ENCODE measurements at places on chromosomes 5 and 9.

GRCh38 chr5:161411156-161411555, 135.4 kb downstream of the GABRB2 start:
- DNase-seq: no peak

GRCh38 chr5:126808521-126808988, 31.6 kb downstream of the LMNB1 start:
- no peak for DNase-seq

DNA sequence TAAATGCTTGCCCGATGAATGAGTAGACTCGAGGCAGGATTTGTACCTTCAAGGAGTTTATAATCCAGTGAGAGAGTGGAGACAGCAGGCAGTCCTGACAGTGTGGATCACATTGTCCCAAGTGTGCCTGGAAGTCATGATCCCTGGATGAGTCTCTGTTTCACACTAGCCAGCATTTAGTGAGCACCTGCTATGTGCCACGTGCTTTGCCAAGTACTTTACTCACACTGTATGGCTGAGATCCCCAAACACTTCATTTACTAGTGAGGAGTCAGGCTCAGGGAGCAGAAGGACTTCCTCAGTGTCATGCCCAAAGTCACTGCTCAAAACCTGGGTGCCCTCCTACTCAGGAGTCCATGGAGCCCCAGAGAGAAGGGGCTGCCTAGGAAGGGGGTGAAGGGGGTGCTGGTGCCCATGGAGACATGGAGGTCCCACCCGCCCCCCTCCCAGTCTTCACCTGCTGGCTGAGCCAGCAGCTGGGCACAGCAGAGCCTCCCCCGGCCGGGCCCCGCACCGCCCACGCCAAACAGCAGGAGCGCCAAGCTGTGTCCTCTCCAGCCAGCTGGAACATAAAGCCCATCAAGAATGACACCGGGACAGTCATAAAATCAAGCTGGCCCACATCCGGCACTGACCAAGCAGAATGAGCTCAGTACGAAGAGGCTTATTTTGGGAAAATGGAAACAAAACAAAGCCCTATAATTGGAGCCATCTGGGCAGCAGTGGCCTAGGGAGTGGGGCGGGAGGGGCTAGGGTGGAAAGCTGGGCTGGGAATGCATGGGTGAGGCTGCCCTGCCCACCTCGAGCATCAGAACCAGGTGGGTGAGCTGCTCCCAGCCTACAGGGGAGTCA, 10.6 kb downstream of the LAMC3 start:
- DNase-seq: no peak

- DNase-seq: no peak
Measured at GRCh38 chr5:139038613-139039305, 159.4 kb downstream of the SIL1 start.

DNA sequence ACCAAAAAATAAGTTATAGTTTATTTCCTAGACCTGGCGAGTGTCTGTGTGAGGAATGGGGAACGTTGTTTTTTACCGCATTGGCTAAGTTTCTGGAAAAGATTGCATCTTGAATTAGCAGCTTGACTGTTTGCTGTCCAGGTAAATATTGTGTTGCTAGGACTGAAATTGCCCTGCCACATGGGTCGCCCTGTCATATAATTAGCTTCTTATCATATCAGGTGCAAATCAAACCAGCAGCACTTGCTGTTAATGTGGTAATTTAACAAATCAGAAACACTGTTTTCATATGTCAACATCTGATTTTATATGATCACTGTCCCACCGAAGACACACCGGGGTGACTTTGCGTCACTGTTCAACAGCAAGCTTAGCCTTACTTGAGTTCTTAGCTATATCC, 63.7 kb upstream of the ZNF622 start:
- no peak for DNase-seq

GRCh38 chr9:93668261-93668871, 92.0 kb downstream of the PHF2 start:
- DNase-seq: no peak

DNA sequence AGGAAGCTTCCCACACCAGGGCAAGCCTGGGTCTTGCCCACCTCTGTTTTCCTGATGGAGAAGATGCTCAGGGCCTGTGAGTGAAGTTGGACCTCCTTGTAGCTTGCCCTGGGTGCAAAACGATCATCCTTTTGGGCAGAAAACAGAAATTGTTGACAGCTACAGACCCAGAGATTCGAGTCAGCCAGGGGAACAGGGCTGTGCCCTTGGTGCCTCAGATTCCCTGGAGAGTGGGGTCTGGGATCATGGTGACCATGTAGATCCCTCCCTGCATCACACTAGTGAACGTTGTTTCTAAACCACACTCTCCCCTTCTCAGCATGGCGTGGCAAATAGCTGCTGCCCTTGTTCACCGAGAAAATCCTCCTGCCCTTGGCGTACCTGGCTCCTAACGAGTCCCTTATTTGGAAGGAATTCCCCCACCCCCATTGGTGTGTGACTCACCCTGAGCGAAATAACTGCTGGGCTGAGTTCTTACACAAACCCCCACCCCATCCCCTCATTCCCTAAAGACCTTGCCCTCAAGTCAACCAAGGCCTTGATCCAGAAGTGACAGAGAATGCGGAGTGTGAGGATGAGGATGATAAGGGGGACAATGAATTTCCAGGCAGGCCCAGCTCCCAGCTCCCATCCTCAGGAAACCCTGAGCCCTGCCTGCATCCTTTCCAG, 1.1 kb upstream of the DCANP1 start:
- DNase-seq: no peak

DNA sequence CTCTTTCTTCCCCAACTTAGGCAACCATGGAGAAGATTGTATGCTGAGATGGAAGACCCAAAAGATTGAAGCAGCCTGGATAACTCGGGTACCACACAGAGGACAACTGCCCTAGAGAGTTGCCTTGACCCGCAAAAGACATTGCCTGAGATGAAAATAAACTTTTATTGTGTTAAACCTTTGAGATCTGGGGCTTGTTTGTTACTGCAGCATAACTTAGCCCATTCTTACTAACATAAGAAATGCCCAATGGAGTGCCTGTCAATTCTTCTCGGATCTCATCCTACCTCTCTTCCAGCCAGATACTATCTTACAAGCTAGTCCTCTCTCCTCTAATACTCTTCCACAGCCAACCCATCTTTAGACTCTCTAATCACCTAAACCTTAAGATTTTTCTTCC, 76.8 kb downstream of the GCNT4 start:
- no peak for DNase-seq

GRCh38 chr5:55141945-55142690, 17.9 kb upstream of the GPX8 start:
- no peak for DNase-seq

DNA sequence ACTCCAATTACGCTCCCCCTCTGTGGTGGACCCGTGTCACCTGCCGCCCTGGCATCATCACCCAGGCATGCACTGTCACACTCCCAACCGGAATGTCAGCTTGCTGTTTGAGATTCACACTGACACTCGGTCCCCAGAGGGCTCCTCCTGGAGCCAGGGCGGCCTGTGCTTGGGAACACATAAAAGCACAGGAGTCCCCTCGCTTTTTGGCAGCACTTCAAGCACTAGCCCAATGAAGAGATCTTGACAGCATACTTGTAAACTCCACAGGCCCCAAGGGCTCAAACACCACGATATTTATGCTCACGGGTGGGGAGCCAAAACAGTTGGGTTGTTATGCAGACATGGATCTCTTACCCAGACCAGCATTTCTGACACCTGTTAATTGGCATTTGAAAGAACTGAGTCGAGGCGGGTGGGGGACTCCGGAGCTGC, 90.8 kb upstream of the EGFLAM start:
- no peak for DNase-seq

GRCh38 chr5:34655354-34655991, 655 bp upstream of the RAI14 start:
- peak; percentile 24 for DNase-seq

DNA sequence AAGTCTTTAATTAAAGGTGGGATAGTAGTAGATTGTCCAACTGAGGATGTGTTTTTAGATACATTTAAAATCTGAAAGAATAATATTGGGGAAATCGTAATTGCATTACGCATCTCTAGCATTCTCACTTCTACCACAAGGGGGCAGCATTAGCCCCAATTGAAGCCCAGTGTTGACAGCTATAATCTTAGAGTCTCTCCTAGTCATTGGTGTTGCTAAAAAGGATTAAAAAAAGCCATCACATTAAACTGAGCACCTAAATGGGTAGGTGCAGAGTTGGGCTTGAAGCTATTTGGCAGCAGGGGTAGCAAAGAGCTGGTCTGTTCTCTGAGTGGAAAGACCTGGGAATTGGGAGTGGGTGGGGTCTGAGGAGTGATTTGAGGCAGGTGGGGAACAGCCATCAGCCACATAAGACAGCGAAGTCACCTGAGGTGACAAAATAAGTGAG, 177.2 kb downstream of the OSTF1 start:
- DNase-seq: no peak

GRCh38 chr9:127360250-127360649, 36.7 kb upstream of the SLC2A8 start:
- DNase-seq: no peak

GRCh38 chr5:10099548-10099947, 150.1 kb downstream of the ATPSCKMT start:
- DNase-seq: no peak

DNA sequence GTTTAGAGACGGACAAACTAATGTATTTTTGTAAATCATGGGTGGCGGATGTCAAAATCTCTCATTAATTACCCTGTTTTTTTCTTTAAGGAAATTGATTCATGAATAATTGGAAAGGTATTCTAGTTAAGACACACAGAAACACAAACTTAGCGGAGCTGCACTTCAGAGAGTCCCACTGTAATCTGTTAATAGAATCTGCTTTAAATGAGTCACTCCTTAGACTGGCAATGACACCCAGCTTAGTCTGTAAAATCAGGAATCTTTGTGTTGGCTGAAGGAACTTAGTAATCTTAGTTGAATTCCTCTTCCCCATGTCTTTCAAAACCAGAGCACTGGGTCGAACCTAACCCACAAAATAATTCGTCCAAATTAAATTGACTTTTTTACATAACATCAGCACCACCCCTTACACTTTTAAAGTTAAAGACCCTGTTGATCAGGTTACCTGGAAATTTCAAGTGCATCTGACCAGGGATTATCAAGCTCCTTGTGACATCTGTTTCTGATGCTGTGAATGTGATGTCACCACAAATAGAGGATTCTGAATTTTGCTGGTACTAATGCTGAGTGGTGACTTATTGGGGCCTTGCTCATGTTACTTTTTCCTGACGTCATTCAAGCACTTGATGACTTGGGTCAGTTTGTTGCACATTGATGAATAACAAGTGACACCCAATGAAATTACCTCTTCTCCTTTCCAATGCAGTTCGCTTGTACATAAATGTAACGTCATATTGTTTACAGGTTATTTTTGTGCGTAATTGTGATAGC, 313.6 kb downstream of the KCTD16 start:
- no peak for DNase-seq

DNA sequence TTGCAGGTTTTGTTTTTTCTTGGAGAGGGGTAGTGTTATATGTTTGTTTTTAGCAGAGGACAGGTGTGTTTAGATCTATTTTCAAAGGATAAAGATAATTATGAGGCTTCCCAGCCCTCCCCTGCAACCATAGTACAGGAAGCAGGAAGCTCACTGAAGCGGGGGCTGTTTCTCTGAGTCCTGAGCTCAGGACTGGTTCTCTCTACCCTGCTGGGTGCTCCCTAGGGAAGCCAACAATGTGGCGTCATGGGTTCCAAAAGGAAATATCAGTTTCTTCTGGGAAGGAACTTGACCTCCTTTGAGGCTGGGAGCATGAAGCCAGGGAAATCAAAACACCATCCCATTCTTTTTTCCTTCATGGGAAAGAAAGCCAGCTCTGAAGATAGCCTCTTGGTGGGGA, 62.2 kb downstream of the RAD23B start:
- no peak for DNase-seq

GRCh38 chr9:82600536-82601292, 462.2 kb downstream of the RASEF start:
- DNase-seq: no peak

DNA sequence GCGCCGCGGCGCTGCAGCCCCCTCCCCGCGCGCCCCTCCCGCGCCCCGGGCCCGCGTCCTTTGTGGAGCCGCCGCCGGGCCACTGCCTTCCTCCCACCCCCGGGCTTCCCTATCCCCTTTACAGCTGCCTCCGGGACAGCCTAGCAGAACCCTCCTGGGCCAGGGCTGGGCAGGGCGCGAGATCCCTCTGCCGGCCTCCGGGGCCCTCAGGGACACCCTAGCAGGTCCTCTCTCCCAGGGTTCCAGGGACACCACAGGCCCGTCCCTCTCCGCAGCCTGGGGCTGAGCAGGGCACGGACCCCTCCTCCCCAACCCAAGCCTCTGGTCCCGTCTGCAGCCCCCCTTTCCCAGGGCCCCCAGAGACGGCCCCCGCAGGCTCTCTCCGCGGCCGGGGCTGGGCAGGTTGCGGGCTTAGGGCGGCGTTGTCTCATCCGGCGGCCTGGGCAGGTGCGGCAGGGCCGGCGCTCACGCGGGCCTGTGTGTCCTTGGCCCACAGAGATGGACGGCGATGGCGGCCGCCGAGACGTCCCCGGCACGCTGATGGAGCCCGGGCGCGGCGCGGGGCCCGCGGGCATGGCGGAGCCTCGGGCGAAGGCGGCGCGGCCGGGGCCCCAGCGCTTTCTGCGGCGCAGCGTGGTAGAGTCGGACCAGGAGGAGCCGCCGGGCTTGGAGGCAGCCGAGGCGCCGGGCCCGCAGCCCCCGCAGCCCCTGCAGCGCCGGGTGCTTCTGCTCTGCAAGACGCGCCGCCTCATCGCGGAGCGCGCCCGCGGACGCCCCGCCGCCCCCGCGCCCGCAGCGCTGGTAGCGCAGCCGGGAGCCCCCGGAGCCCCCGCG, 710 bp downstream of the WNK2 start:
- DNase-seq: no peak

DNA sequence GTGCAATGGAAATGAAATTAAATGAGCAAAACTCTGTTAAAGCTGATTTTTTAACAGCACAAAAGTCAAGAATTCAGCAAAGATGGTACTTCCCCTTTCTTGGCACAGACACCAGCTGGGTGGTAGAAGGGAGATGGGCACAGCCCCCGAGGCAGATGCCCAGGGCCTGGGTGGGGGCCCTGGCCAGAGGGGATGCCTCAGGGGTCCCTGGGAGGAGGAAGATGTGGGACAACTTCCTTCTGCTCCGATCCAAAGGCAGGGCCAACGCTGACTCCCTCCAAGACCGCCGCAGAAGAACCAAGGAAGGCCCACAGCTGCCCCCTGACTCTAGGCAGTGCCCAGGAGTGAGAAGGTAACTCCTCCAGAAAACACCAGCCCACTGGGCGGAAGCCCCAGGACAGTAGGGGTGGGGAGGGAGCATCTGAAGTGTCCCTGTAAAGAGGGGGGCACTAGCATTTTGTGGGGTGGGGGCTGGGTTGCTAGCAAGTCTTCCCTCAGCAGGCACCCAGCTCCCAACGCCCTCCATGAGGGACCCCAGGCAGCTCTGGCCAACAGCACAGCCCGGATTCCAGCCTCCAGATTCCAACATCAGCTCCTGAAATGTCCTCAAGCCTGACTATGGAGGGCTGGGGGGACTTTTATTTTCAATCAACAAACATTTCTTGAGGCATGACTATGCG, 4.9 kb downstream of the NACC2 start:
- DNase-seq: no peak
